NCI-H146 (cell line): ENCODE measurements at places on chromosomes 1 and 21.

- DNase-seq, result no peak
Observed at GRCh38 chr21:29771491-29772066, 168.2 kb downstream of the GRIK1 start.

- no peak for DNase-seq
Observed at GRCh38 chr1:8165595-8166360, 139.7 kb upstream of the ERRFI1 start.

- peak; percentile 92 for DNase-seq
Observed at GRCh38 chr1:150162862-150163706, 13.4 kb downstream of the PLEKHO1 start.

DNA sequence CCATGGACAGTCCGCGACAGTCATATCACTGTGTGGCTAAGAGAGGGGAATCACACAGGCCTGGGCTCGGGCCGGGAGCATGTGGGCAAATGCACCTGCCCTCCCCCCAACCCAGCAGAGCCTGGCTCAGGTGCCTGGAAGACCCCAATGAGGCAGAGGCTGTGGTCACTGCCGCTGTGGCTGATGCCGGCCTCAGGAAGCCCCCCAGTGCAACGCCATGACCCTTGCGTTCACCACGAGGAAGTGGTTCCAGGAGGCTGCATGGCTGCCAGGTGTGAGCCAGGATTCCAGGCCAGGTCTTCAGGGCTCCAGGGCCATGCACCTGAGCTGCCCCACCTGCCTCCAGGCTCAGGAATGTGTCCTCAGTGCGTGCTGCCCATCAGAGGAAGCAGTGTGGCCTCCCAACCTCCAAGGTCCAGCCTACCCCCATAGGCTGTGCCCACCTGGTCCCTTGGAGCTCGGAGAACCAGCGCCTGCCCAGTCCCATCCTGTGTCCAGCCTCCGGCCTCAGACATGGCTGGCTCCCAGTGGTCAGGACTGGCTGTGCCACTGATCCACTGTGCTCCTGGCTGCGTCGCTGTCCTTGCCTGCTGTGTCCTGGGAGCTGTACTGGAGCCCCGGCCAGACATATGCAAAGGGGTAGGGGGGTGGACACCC lies 8.0 kb downstream of the ARHGEF16 start:
- no peak for DNase-seq

DNA sequence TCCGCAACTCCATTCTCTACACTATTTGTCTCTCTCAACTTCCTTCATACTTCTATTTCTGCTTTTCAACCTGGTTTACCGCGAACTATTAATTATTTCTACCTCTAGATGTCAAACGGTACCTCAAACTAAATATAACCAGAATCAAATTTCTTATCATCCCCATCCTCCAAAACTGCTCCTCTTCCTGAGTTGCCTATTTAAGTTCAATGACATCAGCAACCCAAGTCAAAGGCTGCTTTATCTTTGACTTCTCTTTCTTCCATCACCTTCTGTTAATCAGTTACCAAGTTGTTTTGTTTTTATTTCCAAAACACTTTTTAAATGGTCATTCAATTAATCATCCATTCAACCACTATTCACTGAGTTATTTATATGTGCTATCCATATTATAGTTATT lies 171.9 kb downstream of the COL24A1 start:
- no peak for DNase-seq

- no peak for DNase-seq
Observed at GRCh38 chr1:165874643-165875042, 47.2 kb downstream of the UCK2 start.

DNA sequence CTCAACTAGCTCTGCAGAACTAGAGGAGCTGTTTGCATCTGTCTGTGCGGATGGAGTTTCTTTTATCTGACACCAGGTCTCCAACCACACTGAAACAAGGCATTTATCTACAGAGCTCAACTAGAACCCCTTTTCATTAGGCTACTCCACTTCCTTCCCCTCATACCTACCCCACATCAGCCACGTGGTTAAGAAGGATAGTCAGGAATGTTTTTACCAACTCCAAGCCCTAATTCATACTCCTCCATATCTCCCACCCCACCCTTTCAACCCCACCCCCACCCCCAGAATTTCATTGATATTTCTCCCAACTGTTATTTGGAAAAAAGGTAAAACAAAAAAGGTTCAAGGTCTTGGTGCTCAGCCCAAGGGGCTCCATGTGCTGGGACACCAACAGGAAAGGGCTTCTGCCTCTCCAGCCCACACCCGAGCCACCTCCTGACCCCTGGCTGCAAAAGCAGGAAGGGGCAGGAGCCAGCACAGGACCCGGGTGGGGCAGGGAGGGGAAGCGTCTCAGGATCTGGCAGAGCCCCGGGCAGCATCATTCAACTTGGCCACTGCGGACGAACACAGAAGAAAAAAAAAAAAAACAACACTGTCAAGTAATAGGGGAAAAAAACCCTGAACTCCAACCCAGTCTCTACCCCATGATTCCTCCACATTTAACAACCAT lies 7.0 kb downstream of the ENSA start:
- DNase-seq, result no peak

GRCh38 chr1:247077876-247078257 lies 744 bp downstream of the ZNF670 start:
- no peak for DNase-seq

DNA sequence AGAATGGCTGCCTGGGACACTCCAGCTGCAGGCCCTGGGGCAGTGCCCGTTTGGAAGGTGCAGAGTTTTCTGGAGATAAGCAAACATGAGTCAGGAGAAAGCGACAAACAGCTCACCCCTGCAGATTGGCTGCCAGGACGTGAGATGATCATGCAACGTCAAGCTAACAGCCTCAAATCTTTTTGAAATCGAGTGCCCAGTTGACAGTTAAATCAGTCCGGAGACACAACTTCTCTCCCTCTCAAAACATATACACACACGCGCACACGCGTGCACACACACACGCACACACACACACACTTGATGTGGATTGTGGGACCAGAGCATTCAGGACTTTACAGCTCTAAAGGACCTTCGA lies 49.4 kb downstream of the TENT5C start:
- no peak for DNase-seq

GRCh38 chr1:244796719-244797406 lies 38.6 kb upstream of the COX20 start:
- peak; percentile 49 for DNase-seq

DNA sequence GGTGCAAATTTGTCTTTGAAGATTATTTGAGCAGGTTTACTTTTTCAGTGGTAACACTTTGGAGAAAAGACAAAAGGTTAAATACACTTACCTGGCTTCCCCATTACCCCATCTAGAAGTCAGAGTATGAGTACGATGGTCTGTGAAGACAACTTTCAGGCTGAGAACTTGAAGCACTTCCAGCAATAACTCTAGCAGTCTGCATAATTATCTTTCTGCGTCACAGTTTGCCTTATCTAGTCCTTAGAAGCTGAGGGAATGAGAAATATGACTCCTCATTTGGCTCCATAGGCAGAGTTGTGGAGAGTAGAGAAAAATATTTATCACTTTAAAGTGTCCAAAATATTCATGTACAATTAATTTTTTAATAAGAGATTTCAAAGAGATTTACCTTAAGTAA lies 323.4 kb upstream of the CAMK1G start:
- DNase-seq, result no peak
